Iris pigment epithelial cell (primary cell): ENCODE measurements at places on chromosomes 5 and 9.

DNA sequence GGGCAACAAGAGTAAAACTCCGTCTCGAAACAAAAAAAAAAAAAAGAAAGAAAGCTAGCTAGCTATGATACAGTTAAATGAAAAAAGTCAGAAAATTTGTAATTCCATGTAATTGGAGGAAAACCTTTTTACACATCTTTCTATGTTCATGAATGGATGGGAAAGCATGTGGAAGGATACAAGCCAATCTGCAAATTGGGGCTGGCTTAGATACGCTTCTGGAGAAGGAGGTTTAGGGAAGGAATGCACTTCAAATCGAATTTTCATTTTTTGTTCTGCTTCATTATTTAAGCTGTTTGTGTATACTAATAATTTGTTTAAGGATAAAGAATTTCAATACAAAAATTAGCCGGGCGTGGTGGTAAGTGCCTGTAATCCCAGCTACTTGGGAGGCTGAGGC lies 6.7 kb downstream of the VDAC1 start:
- DNase-seq: no peak

- no peak for DNase-seq
Measured at GRCh38 chr5:73945505-73945904, 319.5 kb downstream of the ARHGEF28 start.

DNA sequence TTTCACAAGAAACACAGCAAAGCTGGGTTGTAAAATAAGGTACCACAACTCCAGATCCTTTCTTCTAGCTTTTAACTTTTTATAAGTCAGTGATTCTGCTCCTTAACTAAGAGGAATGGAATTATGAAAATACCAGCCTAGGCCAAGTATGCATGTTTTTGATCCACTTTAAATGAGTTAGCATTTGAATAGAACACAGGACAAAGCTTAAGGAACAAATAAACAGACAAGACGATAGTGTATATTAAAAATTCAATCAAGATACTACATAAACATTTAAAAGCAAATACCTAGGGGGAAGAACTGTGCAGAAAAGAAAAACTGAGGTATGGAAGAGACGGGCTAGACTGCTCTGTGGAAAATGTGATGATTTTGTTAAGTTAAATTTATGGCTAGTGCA lies 200.7 kb downstream of the LURAP1L start:
- no peak for DNase-seq

DNA sequence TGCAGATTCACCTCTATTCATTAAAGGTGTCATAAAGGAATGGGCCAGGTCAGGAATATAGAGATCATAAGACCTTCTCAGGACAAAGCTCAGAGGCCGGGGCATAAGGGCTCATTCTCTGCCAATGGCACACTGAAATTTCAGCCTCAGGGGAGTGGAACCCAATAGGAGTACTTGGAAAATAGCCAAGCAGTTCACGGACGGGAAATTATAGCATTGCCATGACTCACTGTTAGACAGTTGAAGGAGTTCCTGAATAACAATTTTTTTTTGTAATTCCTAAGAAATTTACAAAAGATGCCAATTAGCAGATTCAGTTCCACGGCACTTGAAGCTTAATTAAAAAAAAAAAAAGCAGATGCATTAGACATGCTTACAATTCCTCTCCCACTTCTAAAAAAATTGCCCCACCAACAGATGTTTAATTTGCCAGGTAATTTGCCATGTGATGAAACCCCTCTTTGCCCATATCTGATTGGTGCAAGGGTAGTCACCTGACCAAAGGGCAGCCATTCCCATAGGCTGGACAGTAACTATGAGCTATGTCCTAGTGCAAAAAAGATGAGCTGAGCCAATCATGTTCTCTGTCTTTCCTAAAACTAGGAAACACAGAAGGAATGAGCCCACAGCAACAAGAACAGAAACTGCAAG lies 58.6 kb downstream of the PTCD2 start:
- peak; percentile 90 for DNase-seq

- peak; percentile 52 for DNase-seq
Measured at GRCh38 chr9:126398403-126399058, 71.9 kb downstream of the MVB12B start.

GRCh38 chr9:124389146-124389939 lies 25.9 kb downstream of the PSMB7 start:
- DNase-seq: no peak

DNA sequence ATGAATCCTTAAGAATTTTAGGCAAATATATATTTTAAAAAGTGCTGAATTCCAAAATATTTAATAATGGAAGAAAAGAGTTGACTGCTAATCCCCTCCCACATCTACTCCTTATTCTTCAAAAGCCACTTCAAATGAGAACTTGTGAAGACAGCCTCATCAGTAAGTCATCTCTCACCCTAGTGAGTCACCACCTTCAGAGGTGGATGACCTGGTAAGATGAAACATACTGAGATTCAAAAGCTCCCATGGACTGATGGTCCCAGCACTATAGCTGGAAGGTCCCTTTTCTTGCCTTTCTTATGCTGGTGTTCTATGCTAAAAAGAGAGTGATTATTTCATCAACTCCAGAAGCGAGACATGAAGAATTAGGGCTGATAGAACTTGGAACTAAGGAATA lies 37.8 kb upstream of the SPDL1 start:
- peak; percentile 19 for DNase-seq

DNA sequence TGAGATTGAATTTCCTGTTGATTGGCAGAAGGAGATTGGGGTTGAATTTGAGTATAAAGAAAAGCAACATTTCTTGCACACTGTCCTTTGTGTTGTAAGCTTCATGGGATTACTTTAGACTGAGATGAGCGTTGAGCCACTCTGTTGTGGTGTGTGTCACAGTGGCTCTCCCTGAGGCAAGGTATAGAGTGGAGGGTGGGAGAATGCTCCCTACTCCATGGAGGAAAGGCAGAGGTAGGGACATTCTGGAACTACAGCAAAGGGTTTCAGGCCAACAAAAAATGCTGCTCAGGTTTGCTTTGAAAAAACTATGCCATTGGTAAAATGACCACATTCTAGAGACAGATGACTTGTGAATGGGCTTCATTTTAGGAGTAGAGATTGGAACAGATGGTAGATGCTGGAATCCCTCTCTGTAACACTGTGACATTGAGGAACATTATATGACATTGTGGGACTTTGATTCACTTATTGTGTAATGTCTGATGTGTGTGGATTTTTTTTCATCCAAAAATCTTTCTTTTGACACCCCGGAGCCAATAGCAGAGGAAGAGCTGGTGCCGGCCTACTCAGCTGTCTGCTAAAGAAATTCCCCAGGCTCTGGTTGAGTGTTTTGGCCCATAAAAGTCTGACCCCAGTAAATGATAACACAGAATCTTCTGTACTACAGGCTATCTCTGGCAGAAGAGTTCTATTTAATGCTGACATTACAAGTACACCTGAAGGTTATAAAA lies 6.2 kb upstream of the CEP120 start:
- peak; percentile 41 for DNase-seq

GRCh38 chr9:132485393-132485792 lies 75.4 kb downstream of the CFAP77 start:
- DNase-seq: no peak

DNA sequence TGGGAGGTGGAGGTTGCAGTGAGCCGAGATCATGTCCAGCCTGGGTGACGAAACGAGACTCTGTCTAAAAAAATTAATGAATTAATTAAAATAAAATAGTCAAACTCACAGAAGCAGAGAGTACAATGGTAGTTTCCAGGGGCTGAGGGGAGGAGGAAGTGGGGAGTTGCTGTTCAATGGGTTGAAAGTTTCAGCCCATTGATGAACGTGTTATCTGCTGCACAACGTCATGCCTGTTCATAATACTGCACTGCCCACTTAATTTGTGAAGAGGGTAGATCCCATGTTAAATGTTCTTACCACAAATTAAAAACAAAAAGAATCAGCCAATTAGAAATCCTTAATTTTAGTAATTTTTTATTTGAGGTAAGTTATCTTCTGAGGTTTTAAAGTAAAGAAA lies 16.4 kb upstream of the RUFY1 start:
- no peak for DNase-seq

- DNase-seq: no peak
Measured at GRCh38 chr9:104694218-104694617, at the start of gene OR13D1. OR13D1 (plus strand) TSS chr9:104694518; CDS start chr9:104694518, 0 bp downstream.

DNA sequence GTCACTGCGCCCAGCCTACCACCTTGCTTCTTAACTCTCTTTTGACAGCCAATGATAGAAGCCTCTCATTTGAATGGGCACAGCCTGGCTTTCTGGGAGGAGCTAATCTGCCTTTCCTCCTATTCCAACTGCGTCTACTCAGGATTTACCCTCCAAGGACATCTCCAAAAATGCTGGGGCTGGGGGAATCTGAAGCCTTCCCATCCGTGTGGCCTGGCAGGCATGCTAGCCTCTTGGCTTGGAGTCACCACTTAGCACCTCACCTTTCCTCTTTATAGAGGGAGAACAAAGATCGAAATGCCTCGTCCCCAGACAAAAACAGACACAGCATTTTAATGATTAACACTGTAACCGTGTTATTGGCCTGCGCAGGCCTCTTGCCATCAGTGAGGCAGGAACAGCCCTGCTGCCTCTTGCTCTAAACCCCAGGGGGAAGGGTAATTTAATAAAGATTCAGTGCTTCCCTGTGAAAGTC lies 108.2 kb upstream of the KLF4 start:
- DNase-seq: no peak

DNA sequence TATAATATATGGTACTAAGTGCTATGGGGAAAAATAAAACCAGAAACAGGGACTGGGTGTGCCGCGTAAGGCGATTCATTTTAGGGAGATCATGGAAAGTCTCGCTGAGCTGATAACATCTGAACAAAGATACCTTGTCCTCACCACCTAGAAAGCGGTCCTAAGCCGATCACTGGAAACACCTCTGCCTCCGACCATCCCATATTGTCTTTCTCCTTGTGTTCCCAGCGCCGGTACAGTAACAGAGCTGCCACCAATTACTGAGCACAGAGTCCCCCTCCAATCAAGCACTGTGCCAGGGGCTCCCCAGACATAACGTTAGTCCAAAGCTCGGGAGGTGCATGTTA lies 704 bp downstream of the CCDC112 start:
- peak; percentile 3 for DNase-seq

- no peak for DNase-seq
Measured at GRCh38 chr5:67543720-67544270, 347.2 kb upstream of the CD180 start.

DNA sequence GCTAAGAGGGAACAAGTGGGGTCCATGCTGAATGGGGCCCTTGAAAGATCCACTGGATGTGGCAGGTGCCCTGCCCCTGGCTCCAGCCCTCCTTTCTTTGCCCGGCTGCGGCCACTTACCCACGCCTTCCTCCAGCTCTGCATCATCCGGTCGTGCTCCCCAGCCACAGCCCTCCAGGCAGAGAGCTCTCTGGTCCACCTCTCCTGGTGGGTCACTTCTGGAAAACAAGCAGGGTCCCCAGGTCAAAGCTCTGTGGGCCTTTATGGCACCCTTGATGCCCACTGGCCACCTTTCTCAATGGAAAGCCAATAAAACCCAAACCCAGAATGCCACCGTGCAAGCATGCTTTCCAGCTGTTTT lies 45.0 kb downstream of the SECISBP2 start:
- no peak for DNase-seq

GRCh38 chr9:72788966-72789735 lies 163.7 kb downstream of the ALDH1A1 start:
- no peak for DNase-seq

DNA sequence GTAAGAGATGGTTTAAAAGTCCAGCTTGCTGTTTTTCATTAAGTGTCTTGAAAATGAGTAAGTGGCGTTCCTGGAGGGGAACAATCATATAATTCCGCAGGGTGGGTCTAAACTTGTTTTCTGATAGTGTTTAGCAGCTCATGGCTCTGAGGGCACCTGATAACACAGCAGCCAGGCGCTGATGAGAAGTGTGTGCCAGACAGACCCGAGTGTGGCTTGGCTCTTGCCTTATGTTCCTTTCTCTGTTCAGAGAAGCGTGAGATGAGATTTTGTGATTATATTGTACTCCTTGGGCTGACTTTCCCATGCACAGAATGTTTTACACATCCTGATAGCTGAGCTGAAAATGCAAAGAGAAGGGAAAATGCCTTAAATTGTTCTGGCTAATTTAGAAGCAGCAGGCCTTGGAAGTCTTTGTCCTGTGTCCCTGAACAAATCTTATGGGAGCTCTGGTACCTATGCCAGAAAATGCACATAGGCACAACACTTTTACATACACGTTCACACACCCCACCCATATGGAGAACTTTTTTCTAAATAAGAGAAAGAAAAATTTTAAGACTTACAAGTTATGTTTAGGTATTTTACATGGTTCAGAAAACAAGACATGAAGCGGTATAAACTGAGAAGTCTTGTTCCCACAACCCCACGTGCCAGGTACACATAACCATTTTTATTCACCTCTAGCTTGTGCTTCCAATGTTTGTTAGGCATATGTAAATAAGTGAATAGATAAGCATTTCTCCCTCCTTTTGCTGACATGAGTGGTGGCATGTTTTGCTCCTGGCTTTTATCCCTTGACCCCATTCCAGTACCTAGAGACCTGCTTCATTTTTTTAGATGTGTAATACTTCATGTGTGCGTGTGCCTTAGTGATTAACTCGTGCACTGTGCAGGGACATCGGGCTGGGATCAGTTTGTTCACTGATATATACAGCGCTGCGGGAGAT lies 152.2 kb upstream of the OTULINL start:
- no peak for DNase-seq

DNA sequence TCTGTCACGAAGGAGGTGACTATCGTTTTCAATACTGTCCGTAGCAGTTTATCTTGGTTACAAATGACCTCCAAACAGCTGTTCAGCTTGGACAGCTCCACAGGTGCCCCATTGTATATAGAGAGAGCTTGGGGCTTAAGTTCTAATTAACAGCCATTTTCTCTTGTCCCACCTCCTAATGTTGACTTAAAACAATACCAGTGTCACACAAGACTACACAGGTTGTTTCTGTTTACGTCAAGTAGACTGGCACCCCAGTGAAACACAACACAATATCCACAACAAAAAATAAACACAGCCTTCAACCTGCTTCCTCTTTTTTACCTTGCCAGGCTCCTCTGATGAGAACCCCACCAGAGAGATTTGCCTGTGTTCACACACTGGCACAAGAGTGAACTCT lies 39.8 kb upstream of the TLE1 start:
- no peak for DNase-seq

GRCh38 chr5:150587856-150588595 lies 52.4 kb upstream of the SYNPO start:
- DNase-seq: no peak

- no peak for DNase-seq
Measured at GRCh38 chr5:72294473-72294872, 25.6 kb downstream of the MRPS27 start.

DNA sequence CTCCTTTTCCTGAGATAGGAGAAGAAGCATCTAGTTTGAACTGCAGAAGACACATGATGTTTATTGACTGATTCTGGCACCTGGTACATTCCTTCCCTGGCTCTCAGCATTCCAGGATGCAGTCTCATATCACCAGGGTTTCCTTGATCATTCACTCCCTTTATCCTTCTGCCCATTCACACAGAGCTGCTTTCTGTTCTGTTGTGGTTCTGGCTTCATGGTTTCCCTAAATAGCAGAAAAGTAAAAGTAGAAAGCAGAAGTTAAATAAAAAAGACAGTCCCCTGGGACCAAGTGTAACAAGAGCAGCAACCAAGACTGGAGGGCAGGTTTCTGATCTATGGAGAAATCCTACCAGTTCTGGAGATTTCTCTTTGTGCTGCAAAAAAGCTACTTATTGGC lies 3.2 kb downstream of the IFNA8 start:
- no peak for DNase-seq
